H1 (cell line): ENCODE measurements at places on chromosomes 16 and 17. TPM values are rescaled to one million over a fixed set of nuclear protein-coding genes. Genes with fewer than 3 reads are reported as not detected.

- H3K4me1 ChIP-seq: no peaks in the 10 kb centered on the region
- peaks cover 32% of the 10 kb centered on the region; the same call in 1 of the 2 replicates for H3K36me3 ChIP-seq
- DNase-seq: peak; percentile 43
- no peaks in the 10 kb centered on the region for H3K27me3 ChIP-seq
Observed at GRCh38 chr17:44400226-44400847, 10.9 kb upstream of the ITGA2B start.

DNA sequence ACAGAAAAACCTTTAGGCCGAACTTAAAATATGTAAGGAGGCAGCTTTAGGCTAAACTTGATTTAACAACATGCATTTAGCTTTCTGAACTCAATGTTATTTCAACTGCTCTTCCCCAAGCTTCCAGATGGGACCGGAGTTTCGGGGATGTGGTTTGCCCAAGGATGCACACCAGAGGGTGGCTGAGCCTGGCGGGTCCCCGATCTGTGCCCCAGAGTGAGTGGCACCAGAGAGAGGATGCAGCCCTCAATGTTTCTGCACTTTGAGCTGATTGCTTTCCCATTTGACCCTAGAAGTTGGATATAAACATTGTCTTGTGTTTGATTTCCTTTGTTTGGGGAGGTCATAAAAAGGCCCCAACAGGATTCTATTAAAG, 348.0 kb upstream of the TNRC6C start:
- H3K4me1 ChIP-seq: no peaks in the 10 kb centered on the region
- no peak for DNase-seq
- H3K4me3 ChIP-seq: no peak overlapping the region

VPS9D1 gene
- total RNA-seq: 5.4 and 5.8 TPM in 2 replicates

DNA sequence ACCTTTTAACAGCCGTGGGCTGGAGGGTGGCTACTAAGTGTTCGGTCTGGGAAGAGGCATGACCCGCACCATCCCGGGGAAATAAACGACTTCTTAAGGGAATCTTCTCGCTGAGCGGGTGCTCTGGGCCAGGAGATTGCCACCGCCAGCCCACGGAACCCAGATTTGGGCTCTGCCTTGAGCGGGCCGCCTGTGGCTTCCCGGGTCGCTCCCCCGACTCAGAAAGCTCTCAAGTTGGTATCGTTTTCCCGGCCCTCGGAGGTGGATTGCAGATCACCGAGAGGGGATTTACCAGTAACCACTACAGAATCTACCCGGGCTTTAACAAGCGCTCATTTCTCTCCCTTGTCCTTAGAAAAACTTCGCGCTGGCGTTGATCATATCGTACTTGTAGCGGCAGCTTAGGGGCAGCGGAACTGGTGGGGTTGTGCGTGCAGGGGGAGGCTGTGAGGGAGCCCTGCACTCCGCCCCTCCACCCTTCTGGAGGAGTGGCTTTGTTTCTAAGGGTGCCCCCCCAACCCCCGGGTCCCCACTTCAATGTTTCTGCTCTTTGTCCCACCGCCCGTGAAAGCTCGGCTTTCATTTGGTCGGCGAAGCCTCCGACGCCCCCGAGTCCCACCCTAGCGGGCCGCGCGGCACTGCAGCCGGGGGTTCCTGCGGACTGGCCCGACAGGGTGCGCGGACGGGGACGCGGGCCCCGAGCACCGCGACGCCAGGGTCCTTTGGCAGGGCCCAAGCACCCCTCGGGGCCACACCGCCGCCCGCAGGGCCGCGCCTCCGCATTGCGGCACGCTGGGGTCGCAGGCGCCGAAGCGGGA, 3.6 kb upstream of the CBX4 start:
- H3K36me3 ChIP-seq: no peaks in the 10 kb centered on the region
- H3K27ac ChIP-seq: no peak overlapping the region
- DNase-seq: no peak
- peaks cover 19% of the 10 kb centered on the region; the same call in 1 of the 2 replicates for H3K4me1 ChIP-seq
- H3K27me3 ChIP-seq: peaks cover 61% of the 10 kb centered on the region
- H3K4me3 ChIP-seq: 0 out of 2 replicates have a peak overlapping the region, but pooled peaks have one; percentile 11

- no peaks in the 10 kb centered on the region for H3K36me3 ChIP-seq
- peaks cover 14% of the 10 kb centered on the region for H3K27me3 ChIP-seq
- no peak overlapping the region for H3K27ac ChIP-seq
- H3K4me3 ChIP-seq: no peak overlapping the region
Observed at GRCh38 chr16:85025781-85026653, 1.6 kb upstream of the KIAA0513 start.

CCDC78 gene
- total RNA-seq: 8.2 and 8.5 TPM in 2 replicates

GRCh38 chr16:62963846-62964245, 927.6 kb upstream of the CDH8 start:
- H3K4me3 ChIP-seq: no peak overlapping the region
- no peak for DNase-seq
- no peak overlapping the region for H3K27ac ChIP-seq
- H3K36me3 ChIP-seq: no peaks in the 10 kb centered on the region
- no peaks in the 10 kb centered on the region for H3K4me1 ChIP-seq
- no peaks in the 10 kb centered on the region for H3K27me3 ChIP-seq

GRCh38 chr16:17296431-17296830, 174.3 kb downstream of the XYLT1 start:
- H3K4me3 ChIP-seq: no peak overlapping the region
- H3K36me3 ChIP-seq: no peaks in the 10 kb centered on the region
- no peak for DNase-seq
- no peaks in the 10 kb centered on the region for H3K27me3 ChIP-seq
- H3K4me1 ChIP-seq: peaks cover 8% of the 10 kb centered on the region
- H3K27ac ChIP-seq: no peak overlapping the region

VTN gene
- not detected in 2 replicates for total RNA-seq

DNA sequence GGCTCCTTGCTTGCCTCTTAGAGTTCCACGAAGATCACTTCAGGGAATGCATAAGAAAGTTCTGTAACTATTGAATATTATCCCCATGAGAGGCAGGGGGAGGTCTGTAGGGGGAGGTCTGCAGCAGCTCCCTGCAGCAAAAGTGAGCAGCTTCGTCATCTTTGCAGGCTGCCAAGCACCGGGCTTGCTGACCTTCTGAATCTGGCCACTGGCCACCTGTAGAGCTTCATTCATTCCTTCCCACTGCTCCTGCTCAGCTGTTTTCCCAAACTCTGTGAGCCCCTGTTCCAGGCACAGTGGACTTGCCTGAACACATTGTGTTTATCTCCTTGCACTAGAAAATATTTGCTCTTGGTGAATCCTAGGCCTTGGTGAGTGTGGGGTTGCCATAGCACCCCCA, 443.3 kb downstream of the HAPSTR1 start:
- no peaks in the 10 kb centered on the region for H3K4me1 ChIP-seq
- no peaks in the 10 kb centered on the region for H3K27me3 ChIP-seq
- no peak overlapping the region for H3K27ac ChIP-seq
- no peak overlapping the region for H3K4me3 ChIP-seq
- no peaks in the 10 kb centered on the region for H3K36me3 ChIP-seq

GRCh38 chr16:14298374-14299122, 227.4 kb downstream of the MRTFB start:
- no peak overlapping the region for H3K4me3 ChIP-seq
- no peak for DNase-seq
- no peaks in the 10 kb centered on the region for H3K36me3 ChIP-seq
- H3K27me3 ChIP-seq: no peaks in the 10 kb centered on the region
- H3K4me1 ChIP-seq: peaks cover 2% of the 10 kb centered on the region
- no peak overlapping the region for H3K27ac ChIP-seq

DNA sequence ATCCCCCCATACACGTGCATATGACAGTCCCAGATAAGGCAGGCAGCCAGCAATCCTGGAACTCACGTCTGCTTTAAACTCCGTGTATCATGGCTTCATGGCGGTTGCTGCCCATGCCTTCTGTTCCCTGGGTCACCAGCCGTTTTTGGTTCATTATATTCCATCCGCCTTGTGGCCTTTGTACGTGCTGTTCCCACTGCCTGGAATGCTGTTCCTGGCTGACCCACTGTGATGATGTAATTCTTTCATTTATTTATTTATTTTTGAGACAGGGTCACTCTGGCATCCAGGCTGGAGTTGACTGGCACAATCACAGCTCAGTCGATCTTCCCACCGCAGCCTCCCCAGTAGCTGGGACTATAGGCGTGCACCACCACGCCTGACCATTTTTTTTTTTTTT, 136.7 kb upstream of the GSE1 start:
- DNase-seq: no peak
- H3K27me3 ChIP-seq: no peaks in the 10 kb centered on the region
- H3K4me1 ChIP-seq: peaks cover 21% of the 10 kb centered on the region
- no peak overlapping the region for H3K27ac ChIP-seq
- no peak overlapping the region for H3K4me3 ChIP-seq

- H3K27me3 ChIP-seq: no peaks in the 10 kb centered on the region
- DNase-seq: no peak
- no peak overlapping the region for H3K27ac ChIP-seq
Observed at GRCh38 chr16:62652441-62653120, 616.3 kb upstream of the CDH8 start.

CBX8 gene
- total RNA-seq: 1.5 and 2.1 TPM in 2 replicates

HBA1 gene
- 1.1 and 2.3 TPM in 2 replicates for total RNA-seq

KRTAP2-1 gene
- not detected in 2 replicates for total RNA-seq

GRCh38 chr16:86079255-86079885, 180.4 kb downstream of the IRF8 start:
- H3K27ac ChIP-seq: no peak overlapping the region
- no peak overlapping the region for H3K4me3 ChIP-seq
- DNase-seq: no peak
- no peaks in the 10 kb centered on the region; the same call in 1 of the 2 replicates for H3K27me3 ChIP-seq
- H3K36me3 ChIP-seq: no peaks in the 10 kb centered on the region

GRCh38 chr16:23901178-23902033, 65.6 kb downstream of the PRKCB start:
- DNase-seq: no peak
- peaks cover 19% of the 10 kb centered on the region for H3K4me1 ChIP-seq
- H3K27me3 ChIP-seq: no peaks in the 10 kb centered on the region
